Hematopoietic multipotent progenitor cell (in vitro differentiated cells): ENCODE measurements at places on chromosomes 16 and 17.

DNA sequence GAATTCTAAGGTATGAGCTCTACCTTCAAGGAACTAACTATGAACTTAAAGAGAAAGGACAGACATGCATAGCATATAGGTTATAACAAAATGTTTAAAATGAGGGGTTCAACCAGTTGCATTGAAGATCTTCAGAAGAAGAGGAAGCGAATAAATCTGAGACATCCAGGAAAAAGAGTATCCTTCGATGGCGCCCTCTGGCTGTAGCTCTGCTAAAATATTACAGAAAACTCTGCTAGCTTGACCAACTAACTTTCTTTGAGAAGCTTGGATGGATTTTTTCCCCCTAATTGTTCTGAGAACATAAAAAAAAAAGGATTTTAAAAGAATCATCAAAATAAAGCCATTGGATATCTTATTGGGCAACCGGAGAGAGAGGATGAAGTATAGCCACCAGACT lies 659.9 kb upstream of the SOX9 start:
- DNase-seq = peak; percentile 5

DNA sequence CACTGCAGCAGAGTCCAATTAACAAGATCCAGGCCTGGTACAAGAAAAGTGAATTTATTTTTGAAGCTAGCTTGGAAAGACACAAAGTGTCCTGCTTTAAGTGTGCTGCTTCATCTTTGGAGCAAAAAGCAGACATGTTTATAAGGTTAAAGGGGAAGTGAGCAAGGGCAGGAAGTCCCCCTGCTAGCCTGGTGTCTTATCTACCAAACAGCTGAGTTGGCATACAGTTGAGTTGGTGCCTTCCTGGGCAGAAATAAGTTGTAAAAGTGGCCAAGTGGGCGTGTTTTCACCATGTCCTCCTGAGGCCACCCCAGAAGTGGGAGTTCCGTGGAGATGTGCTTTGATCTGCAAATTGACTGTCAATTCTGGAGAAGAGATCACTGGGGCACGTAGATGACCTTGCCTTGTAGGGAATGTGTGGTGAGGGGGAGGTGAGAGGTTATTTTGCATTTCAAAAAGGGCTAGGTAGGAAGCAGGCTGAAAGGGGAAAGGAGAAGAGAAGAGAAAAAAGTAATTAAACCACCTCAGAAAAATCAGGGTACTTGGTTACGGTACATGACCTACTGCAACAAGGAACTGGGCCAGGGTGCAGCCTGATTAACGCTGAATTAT lies 38.3 kb upstream of the HSBP1 start:
- peak; percentile 87 for DNase-seq

GRCh38 chr16:72443809-72444208 lies 271.9 kb upstream of the PMFBP1 start:
- DNase-seq = no peak

DNA sequence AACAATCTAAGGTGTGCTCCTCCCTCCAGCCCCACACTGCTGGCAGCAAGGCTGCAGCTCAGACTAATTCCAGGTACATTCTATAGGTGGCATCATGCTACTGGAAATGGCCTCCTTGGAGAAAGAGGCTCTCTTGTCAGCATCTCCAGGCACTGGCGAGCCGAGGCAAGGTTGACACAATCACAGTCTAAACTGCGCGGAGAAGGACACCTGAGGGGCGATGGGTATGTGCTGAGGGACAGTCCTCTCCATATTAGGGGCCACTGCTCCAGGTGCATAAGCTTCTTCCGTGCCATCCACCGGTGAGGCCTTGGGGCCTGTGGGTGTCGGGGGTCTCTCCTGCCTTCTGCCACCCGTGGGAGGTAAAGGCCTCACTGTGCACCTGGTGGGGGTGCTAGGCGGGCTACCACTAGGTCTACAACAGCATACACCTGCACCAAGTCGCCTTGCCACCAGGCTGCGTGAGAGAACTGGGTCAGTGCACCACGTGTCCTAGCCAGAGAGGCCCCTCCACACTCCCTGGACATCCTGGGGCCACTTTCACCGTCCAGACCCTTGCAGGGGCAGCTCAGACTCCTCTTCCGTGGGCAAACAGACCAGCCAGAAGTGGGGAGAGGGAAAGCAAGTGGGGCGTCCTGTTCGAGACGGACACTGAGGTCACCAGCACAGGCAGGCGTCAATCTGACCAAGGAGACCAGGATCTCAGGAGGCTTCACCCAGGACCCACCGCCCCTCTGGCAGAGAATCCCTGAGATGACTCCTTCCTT lies 12.1 kb upstream of the CBX8 start:
- DNase-seq = no peak

GRCh38 chr17:78359321-78359996 lies 418 bp downstream of the SOCS3 start:
- no peak for DNase-seq

GRCh38 chr17:79529661-79530081 lies 81.2 kb downstream of the RBFOX3 start:
- no peak for DNase-seq

GRCh38 chr17:17710728-17711541 lies 29.7 kb downstream of the RAI1 start:
- DNase-seq = no peak

GRCh38 chr17:59845595-59846393 lies 46.9 kb downstream of the TUBD1 start:
- DNase-seq = no peak

DNA sequence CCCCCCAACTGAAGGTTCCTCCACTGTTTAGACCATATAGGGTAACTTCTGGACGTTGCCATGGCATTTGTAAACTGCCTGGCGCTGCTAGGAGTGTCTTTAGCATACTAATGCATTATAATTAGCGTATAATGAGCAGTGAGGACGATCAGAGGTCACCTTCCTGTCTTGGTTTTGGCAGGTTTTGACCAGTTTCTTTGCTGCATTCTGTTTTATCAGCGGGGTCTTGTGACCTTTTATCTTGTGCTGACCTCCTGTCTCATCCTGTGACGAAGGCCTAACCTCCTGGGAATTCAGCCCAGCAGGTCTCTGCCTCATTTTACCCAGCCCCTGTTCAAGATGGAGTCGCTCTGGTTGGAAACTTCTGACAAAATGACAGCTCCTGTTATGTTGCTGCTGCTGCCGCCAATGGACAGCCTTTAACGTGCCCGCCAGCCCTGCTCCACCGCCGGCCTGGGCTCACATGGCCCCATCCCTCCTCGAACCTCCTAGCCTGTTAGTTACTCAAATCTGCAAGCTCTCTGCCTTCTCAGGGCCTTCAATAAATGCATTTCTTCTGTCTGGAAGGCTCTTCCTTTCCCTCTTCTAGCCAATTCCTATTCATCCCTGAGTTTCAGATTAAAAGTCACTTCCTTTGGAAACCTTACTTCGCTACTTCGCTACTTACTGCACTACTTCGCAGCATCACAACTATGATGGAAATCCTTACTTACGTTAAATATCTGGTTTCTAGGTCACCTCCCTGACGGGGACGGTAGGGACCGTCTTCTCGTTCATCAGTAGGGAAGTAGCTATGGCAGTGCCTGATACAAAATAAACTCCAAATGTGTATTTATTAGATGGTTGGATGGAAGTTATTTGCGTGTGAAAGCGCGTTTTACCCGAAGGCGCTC lies 640 bp upstream of the NAGLU start:
- no peak for DNase-seq

GRCh38 chr16:59993101-59993500 lies 1259.0 kb upstream of the GOT2 start:
- DNase-seq = no peak

GRCh38 chr17:43468691-43469139 lies 15.1 kb upstream of the DHX8 start:
- no peak for DNase-seq

DNA sequence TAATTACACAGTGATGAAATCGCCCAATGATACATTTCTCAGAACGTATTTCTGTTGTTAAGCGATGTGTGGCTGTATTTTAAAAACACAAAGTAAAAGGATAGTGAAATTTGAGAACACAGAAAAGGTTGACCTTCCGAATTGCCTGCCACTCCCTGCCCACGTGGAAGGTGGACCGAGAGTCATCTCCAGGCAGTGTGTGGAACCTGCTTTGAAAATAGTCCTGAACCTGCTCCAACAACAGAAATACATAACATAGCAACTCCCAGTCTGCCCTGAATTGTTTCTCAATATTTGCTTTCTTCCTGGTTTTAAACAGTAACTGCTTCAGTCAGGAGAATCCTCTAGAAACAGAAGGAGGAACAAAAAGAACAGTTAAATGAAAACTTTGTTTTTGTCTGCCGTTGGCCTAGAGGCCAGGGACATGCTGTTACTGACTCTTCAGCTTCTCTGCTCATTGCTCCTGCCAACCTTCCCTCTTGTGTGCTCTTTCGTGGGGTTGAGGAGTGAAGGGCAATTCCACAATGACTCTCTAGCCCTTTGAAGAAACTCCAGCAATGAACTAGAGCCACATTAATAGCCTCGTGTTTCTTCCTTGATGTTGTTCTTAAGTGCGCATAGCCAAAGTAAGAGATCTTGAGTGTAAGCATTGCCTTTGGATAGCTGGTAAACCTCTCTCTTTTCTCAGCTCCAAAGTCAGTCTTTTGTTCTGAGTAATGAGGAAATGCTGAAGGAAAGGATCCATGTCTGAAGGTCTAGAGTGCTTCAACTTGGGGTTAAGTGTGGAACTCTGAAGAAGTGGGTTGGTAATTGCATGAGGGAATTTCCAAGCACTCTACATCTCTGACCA lies 452.5 kb upstream of the CCL2 start:
- DNase-seq = no peak

DNA sequence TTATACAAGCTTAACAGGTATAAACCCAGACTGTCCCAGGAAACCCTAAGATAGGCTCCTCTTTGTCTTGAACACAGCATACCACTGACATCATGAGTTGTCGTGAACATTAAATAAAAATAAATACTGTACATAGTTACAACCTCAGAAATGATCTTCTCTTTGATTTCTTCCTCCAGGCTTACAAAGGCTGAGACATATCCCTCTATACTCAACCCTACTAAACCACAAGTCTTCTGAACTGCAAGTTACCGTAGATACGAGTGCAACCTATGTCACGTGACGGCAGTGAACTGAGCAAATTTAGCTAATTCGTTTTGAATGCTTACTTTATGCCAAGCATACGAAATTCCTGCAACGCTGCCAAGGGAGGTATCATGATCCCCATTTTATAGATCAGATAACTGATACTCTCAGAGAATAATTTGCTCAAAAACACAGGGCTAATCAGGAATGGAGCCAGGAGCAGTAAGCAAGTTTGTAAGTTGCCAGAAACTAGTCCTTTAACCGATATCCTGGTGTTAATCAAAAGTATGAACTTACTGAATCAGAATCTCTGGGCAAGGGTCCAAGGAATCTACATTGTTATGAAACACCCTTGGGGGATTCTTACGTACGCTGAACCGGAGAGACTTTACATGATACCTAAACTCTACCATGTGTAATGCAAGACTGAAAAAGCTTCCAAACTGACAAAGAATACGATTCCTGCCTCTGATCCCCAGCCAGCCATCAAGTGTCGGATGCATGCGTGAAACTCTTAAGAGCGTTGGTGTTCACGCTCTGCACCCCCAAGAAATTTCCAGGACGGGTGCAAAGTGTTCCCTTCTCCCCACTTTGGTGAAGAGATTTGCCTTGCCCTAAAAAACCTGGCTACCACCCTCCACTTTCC lies 106.2 kb downstream of the XYLT1 start:
- DNase-seq = peak; percentile 62

GRCh38 chr16:4814542-4815173 lies 12.2 kb upstream of the ROGDI start:
- no peak for DNase-seq

- DNase-seq = no peak
These were observed 287.5 kb downstream of the IRX3 start for GRCh38 chr16:53998966-53999522.

DNA sequence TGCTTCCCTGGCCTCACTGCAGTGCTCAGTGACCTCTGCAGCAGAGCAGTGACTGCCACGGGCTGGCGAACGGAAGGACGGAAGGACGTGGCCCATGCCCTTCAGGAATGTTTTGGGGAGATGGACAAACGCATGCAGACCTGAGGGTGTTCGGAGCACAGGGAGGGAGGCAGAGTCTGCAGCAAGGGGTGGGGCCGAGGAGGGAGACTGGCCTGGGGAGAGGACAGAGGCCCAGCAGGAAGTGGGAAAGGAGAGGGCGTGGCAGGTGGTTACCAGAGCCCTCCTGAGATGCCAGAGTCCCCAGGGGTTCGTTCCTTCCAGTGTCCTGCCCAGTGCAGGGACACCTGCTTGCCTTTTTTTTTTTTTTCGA lies 21.9 kb downstream of the ADORA2B start:
- no peak for DNase-seq

DNA sequence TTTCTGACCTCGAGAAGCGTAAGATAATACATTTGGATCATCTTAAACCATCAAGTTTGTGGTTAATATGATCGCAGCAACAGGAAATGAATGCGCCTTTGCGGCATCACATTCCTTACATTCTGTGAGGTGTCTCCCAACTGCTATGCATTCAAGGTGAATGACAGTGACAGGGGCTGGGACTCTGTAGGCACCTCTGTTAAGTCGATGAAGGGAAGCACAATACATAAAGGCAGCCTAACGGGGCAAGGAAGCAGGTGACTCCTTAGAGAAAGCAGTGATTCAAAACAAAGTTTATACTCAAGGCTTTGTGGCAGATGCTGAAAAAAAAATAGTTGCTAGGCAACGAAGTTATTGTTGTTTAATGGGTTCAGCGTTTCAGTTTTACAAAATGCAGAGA lies 21.6 kb upstream of the EVPL start:
- no peak for DNase-seq

- no peak for DNase-seq
These were observed 23.5 kb upstream of the TOB1 start for GRCh38 chr17:50889528-50890118.

DNA sequence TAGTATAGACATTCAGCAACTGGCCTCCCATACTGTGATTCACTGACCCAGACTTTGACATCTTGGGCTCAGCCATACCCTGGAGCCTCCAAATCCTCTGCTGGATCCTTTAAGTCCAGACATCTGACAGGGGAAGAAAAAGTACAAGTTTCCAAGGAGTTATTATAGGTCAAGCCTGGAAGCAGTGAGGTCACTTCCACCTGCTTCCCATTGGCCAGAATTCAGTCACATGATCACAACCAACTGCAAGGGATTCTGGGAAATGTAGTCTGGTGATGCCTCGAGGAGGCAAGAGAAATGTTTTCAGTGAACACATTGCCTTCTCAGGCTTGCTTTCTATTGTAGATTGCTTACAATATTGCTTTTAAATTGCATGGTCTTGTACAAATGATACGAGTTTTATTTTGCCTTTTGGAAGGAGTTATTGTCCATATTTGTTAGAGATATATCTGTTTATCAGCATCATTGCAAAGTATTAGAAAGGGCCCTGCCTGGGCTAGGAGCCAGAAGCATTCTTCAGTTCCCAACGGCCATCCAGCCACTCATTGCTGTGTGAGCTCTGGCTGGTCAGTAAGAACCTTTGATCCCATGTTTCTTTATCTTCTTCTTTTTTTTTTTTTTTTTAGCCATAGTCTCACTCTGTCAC lies 696.9 kb downstream of the WWOX start:
- peak; percentile 58 for DNase-seq

DNA sequence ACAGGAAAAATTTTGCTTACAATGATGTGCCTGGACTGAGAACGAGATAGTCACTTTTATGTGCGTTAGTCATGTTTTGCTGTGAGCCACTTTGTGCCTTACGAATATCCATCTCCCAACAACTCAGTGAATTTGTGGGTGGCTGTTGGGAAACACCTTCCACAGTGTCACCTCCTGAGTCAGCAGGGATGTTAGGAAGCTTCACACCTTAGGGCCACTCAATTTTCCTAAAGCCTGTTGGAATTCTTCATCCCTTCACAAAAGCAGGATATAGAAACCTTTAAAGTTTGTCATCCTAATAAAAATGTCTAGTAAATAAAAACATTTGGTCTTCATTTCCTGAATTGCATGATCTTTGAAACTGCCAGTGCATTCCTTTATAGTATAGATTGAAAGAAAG lies 4.3 kb upstream of the KRTAP3-1 start:
- no peak for DNase-seq

GRCh38 chr17:71168053-71168741 lies 952.6 kb upstream of the SOX9 start:
- no peak for DNase-seq
